MCF 10A (cell line): ENCODE measurements at places on chromosomes 6 and 20. TPM values are rescaled to one million over a fixed set of nuclear protein-coding genes. Genes with fewer than 3 reads are reported as not detected.

GRCh38 chr6:28489366-28490204, 26.0 kb downstream of the GPX6 start:
- H3K27me3 ChIP-seq, result no peaks in the 10 kb centered on the region
- peak overlapping the region; percentile 86 for H3K4me3 ChIP-seq
- H3K27ac ChIP-seq, result peak overlapping the region; percentile 97
- DNase-seq, result peak; percentile 88
- H3K4me1 ChIP-seq, result peaks cover 5% of the 10 kb centered on the region

DNA sequence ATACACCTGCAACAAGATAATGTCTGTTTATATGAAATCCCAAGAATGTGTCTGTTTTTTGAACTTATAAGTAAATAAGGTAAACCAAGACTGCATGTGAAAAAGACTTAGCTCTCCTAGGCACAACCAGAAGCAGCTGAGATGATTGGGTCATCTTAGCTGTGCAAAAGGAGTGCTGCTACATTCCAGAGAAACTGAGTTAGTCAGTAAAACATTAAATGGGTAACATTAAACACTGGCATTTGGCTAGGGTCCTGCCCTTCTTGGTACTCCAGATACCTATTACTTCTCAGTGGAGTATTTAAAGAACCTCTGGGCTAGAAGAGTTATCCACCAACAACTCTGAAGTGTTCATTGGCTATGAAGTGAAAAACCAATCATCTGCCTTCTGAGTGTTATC, 47.8 kb downstream of the ILRUN start:
- no peaks in the 10 kb centered on the region for H3K27me3 ChIP-seq
- H3K4me3 ChIP-seq, result no peak overlapping the region
- H3K27ac ChIP-seq, result no peak overlapping the region
- H3K4me1 ChIP-seq, result no peaks in the 10 kb centered on the region

Gene MBOAT1
- total RNA-seq, result 6.3 and 9.3 TPM in 2 replicates

DNA sequence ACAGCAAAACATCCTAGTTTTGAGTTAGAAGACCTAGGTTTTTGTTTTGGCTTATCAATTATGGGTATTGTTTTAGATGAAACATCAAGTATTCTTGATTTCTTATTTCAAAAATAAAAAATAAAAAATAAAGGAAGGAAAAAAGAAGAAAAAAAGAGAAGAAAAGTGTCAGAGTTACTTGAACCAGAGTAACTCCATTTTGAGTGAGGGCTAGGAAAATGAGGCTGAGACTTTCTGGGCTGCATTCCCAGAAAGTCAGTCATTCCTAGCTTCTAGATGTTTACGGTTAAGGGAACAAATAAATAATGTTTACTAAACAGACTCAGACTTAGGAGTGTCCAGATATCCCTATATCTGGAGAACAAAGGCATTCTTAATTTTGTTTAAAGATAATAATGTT, 45.3 kb upstream of the HFE start:
- no peak overlapping the region for H3K27ac ChIP-seq
- DNase-seq, result no peak
- no peaks in the 10 kb centered on the region for H3K27me3 ChIP-seq
- no peak overlapping the region for H3K4me3 ChIP-seq
- peaks cover 16% of the 10 kb centered on the region for H3K4me1 ChIP-seq

DNA sequence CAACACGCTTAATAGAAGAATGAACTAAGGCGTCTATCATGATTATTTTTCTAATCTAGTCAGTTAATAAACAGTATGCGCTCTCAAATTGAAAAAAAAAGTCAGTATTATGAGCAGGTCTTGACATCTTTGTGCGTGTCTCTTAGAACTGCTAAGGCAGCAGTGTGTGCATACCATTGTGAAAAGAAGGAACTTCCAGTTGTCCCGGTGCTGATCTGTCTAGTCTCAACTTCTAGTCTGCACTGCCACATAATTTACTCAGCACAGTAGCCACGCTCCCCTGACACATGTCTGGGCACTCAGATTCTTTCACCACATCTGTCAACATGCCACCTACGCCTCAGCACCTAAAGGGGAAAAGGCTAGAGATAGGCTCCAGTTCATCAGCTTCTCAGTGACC, 61.1 kb upstream of the SPDEF start:
- no peaks in the 10 kb centered on the region for H3K4me1 ChIP-seq
- no peaks in the 10 kb centered on the region for H3K27me3 ChIP-seq
- peaks cover 13% of the 10 kb centered on the region for H3K36me3 ChIP-seq
- no peak for DNase-seq
- H3K27ac ChIP-seq, result no peak overlapping the region

Gene BTN2A1
- total RNA-seq, result 14.6 and 16.9 TPM in 2 replicates

GRCh38 chr6:41236276-41236675, 8.1 kb downstream of the TREML4 start:
- no peak overlapping the region for H3K4me3 ChIP-seq
- H3K27ac ChIP-seq, result no peak overlapping the region
- H3K4me1 ChIP-seq, result no peaks in the 10 kb centered on the region
- H3K36me3 ChIP-seq, result no peaks in the 10 kb centered on the region
- DNase-seq, result no peak

GRCh38 chr6:36128073-36128472, 2.2 kb upstream of the MAPK13 start:
- H3K27me3 ChIP-seq, result no peaks in the 10 kb centered on the region
- no peak overlapping the region for H3K4me3 ChIP-seq
- DNase-seq, result no peak
- no peaks in the 10 kb centered on the region for H3K36me3 ChIP-seq

Gene CNBD2
- 2.2 and 3.4 TPM in 2 replicates for total RNA-seq

- no peaks in the 10 kb centered on the region for H3K36me3 ChIP-seq
- H3K27ac ChIP-seq, result no peak overlapping the region
- no peak overlapping the region for H3K4me3 ChIP-seq
Observed at GRCh38 chr6:56838016-56838555, 116.8 kb upstream of the BEND6 start.

GRCh38 chr6:152364866-152365265, 272.3 kb downstream of the SYNE1 start:
- H3K36me3 ChIP-seq, result peaks cover 10% of the 10 kb centered on the region
- no peaks in the 10 kb centered on the region for H3K4me1 ChIP-seq
- H3K27ac ChIP-seq, result no peak overlapping the region
- no peak for DNase-seq
- no peak overlapping the region for H3K4me3 ChIP-seq

DNA sequence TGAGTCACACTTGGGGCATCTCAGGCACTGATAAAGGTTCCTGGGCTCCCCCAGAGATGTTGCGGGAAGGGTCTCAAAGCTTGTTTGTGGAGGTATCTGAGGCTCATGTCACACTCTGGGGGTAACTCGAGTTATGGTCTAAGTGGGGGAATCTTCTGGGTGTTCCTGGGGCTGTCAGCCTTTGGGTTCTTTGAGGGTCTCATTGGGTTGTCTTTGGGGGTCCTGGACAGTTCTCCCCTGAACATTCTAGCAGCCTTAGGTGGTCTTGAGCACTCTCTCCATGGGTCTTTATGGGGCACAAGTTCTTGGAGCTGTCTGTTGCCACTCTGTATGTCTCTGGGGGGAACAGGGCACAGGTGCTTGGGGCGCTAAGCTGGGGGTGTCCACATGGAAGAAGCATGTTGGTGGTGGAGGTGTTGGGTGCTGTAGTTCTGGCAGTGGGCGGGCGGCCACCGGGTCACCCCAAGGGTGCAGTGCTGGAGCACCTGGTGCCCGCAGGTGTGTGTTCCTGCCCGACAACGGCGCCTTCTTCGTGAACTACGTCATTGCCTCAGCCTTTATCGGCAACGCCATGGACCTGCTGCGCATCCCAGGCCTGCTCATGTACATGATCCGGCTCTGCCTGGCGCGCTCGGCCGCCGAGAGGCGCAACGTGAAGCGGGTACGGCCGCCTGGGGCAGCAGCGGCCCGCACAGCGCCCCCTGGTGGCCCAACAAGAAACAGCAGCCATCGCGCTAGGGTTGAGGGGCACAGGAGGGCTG, 7.1 kb upstream of the CAPN11 start:
- H3K4me3 ChIP-seq, result no peak overlapping the region
- no peaks in the 10 kb centered on the region for H3K4me1 ChIP-seq
- DNase-seq, result peak; percentile 61
- H3K27me3 ChIP-seq, result no peaks in the 10 kb centered on the region
- no peak overlapping the region for H3K27ac ChIP-seq
